Activated naive CD8-positive, alpha-beta T cell treated with anti-CD3 and anti-CD28 coated beads, Interleukin-2, amount 10 ng/mL, durations not matched to agents 7 days and 5 days (primary cell): ENCODE measurements at places on chromosomes 11 and 22. TPM values are rescaled to one million over a fixed set of nuclear protein-coding genes. Genes with fewer than 3 reads are reported as not detected.

DNA sequence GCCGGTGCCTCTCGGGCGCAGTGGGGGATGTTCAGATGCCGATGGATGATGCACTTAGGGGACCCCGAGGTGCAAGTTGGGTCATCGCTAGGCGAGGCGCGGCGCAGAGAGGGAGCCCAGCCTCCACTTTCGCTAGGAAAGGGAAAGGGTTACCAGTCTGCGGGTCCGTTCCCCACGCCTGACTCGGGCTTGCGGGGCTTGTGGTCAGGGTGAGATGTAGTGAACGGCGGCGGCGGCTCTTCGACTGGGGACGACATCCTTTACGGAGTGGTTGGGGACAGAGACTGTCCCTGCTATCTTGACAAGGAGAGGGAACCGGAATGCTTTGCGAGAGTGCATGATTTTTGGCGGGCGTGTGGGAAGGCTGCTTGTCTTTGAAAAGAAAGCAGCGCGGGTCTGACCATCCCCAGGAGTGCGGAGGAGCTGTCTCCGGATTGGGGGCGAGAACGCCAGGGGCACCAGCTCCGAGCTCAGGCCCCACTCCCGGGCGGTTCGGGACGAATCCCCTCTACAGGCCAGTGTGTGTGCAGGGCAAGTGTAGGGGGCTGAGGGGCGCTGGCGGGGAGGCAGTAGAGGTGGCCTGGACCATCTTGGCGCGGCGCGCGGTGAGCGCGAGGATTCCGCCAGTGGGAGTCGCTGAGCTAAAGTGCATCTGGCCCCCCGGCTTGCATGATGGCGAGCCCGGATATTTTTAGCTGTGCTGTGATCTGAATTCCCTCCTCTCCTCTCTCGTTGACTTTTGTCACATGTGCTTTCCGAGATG lies 1.1 kb downstream of the FAT3 start:
- DNase-seq: peak; percentile 26

GRCh38 chr11:71204748-71205664 lies 47.4 kb downstream of the SHANK2 start:
- no peak for DNase-seq

GRCh38 chr11:9757809-9758636 lies 94.1 kb downstream of the SWAP70 start:
- DNase-seq: peak; percentile 97

DNA sequence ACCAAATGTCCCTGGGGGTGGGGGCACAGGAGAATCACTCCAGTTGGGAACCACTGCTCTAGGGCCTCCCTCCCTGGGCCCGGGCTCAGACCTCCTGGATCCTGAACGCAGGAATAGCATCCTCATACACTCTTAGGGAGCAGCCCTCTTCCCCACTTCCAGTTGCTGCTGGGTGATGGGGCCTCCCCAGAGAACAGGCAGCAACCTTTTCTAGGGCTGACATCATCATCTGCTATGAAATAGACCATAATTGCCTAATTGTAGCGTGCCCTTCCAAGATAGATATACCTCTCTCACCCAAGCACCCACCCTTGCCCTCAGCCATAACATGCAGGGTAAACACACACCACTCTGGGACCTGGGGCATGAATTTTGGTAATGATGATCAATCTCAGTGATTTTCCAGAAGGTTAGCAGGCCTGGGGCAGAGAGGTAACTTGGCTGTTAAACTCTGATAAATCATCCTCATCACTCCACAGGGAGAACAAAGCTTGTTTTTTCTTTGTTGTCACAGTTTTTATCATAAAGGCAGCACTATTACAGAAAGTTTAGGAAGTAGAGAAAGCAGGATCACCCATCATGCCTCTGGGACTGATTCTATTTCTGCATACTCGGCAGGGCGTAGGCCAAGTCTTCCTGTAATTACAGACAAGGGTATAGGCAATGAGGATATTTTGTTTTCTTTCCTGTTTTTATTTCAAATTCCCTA lies 88.3 kb upstream of the PRDM11 start:
- DNase-seq: no peak

Gene MS4A12
- not detected for total RNA-seq

- no peak for DNase-seq
These were observed 13.5 kb upstream of the SORL1-AS1 start for GRCh38 chr11:121466063-121466794.
